ENCODE measurements at places on chromosomes 4 and X. TPM values are rescaled to one million over a fixed set of nuclear protein-coding genes. Genes with fewer than 3 reads are reported as not detected.

EPHA5 gene
- 14.2 TPM for total RNA-seq

SYTL4 gene
- 2.0 TPM for total RNA-seq

CPZ gene
- 1.6 TPM for total RNA-seq

DNA sequence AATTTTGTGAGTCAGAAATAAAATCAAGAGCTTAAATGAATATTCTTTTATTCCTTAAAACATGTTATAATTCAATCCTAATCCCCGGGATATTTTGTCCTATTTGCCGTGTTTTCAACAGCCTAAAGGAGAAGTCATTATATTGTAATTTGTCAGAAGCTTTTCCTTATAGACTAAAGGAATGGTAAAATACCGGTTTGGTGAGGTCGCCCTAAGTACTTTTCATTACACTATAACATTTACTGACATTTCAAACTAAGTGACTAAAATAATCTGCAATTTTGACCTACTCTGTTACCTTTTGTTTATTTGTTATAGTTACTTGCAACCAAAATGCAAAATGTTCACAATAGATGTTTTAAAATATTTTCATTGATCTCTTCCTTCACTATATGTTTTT is 8.8 kb downstream of the DCLK2 start:
- DNase-seq = no peak

DNA sequence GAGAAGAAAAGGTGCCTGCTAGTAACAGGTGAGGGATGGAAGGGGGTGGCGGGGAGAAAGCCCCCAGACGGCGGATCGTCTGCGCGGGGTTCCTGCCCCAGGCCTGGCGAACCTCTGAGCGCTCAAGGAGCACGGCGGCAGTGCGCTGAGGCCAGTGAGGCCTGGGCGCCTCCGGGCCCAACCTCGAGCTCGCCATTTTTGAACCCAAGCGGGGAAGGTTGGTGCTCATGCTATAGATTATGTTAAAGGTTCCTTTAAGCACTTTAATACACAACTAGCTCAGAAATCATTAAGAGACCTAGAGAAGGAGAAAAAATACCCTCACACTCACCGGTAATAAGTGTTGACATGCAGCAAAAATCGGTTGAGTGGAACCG is 7.9 kb downstream of the PITX2 start:
- DNase-seq = no peak

DNA sequence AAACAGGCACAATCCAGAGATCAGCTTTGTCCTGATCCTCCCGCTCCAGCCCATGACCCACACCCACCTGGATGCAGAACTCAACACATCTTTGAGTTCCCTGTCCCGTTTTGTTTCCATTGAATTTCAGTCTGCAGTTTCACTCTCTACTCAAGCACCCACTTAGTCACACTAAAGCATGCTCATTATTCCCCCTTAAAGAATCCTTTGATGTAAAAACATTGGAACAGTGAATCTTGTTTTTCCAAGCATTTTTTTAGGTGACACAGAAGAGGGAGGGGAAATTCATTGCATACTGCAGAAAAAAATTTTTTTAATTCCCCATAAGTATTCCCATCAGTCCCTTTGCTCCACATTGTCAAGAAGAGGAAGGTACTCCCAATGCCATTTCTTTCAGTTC is 249.7 kb upstream of the TTC29 start:
- DNase-seq = no peak

- DNase-seq = peak; percentile 40
These were observed 583 bp downstream of the GABRE start for GRCh38 chrX:151973851-151974335.
